ENCODE measurements at places on chromosomes 12 and 14.

GRCh38 chr14:102215071-102215470 lies 75.4 kb downstream of the WDR20 start:
- no peak for DNase-seq

DNA sequence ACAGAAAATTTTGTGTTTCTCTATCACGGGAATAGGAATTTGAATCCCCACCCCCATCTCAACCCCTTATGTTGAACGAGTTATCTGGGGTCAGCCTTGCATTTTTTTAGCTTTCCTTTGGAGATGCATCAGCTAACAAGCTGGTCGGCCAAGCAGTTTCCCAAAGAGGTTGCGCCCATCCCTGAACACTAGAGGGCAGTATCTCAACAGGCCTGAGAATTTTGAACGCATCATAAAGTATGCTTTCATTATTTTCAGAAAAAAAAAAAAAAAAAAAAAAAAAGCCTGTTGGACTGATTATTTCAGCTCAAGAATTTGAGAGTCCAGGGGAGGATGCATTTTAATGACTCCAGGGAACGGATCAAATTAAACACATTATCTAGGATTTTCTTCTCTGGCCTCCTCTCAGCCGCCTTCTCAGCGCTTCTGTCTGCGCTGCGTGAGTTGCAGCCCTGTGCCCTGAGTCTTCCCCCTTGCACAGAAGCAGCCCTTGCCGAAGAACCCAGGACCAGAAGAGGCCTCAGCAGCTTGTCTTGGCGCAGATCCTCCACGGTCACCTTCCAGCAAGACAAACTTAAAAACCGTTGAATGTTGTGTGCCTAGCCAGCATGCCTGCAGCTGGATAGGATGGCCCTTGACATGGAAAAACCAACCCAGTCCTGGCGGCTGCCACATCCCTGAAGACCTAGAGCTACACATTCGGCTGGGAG lies 76.6 kb upstream of the GZMB start:
- no peak for DNase-seq

- no peak for DNase-seq
Measured at GRCh38 chr12:65908147-65908546, 83.9 kb downstream of the HMGA2 start.

DNA sequence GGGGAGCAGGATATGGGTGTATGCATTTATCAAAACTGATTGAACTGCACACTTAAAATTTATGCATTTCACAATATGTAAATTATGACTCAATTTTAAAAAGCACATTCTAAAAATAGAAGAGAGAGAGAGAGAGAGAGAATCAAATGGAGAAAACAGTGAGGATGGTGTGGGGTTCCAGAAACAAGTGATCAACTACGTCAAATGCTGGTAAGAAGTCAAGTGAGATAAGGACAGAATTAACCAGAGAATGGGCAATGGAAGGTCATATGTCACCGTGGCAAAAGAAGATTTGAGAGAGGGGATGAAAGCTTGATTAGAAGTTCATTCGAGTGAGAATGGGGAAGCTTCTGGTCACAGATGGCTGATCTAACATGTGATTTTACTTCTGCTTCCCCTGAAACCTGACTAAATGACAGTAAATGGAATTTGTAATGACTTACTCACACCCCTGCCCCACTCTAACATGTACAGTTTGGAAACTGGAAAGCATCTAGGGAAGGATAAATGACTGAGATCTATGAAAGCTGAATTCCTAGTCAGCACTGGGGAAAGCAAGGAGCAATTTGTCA lies 276.5 kb upstream of the AMIGO2 start:
- no peak for DNase-seq
